ENCODE measurements at places on chromosomes 11 and 22.

DNA sequence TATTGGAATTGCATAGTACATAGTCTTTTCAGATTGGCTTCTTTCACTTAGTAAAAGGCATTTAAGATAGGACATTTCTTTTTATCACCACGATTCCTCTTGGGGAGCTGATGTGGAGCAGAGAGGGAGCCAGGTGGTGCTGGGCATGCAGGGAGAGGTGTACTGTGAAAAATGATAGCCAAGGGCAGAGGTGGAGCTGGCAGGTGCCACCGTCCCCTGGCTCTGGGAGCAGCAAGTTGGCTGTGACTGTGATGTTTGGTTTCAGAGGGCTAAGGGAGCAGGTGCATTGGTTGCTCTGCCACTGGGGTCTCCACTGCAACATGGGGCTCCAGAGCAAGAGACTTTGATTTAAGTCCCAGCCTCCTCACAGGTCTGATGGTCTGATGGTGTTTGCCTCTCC, 16.5 kb downstream of the SGSM1 start:
- DNase-seq, result no peak

- no peak for DNase-seq
Observed at GRCh38 chr11:117627259-117627658, 169.8 kb downstream of the DSCAML1 start.

DNA sequence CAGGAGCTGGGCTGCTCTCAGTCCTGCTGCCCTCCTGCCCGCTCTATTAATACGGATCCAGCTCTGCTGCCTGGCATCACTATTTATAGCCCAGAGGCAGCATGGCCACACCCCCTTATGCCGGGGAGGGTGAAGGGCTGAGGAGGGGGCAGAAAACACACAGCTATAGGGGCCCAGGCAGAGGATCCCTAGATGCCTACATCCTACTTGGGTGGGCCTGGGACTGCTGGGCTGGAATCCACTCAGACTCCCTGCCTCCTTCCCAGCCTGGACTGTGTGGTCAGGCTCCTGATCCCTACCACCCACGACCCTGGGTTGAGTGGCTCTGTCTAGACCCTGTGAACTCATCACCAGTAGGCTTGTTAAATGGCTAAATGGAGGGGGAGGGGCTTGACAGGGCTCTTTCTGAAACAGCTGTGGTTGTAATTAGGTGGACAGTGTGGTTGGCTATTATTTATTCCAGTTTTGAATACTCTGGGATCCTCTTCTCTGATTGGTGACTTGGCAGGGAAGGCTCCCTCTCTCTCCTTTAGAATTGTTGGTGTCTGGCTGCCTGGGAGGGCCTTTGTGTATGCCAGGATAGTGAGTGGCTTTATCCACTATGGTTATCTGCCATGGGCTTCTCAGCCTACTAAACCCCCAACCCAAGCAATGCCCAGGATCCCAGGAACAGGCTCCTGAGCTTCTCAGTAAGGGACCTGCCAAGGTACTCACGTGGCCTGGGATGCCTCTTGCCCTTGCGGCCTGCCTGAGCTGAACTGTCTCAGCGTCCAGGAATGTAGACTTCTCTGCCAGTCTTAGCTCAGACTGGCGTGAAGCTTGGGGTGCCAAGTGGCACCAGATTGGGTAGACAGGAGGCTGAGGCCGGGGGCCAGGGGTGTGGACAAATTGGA, 15.2 kb downstream of the PHLDB1 start:
- DNase-seq, result no peak

DNA sequence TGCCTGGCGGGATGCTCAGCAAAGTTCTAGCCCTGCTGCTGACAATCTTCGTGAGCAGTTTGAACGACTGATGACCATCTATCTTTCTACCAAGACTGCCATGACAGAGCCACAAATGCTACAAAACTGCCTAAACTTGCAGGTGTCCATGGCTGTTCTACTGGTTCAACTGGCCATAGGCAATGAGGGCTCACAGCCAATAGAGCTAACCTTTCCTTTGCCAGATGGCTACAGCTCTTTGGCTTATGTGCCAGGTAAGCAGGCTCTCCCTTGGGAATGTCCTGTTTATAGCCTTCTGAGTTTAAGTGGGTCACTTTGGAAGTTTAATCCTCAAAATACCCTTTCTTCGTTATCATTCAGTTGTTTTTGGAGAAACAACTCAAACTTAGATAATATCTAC, 20.1 kb downstream of the UBE4A start:
- DNase-seq, result no peak

- no peak for DNase-seq
Observed at GRCh38 chr11:124887667-124888013, 10.0 kb downstream of the ROBO4 start.

All from CD4-positive, alpha-beta T cell treated with Interferon alpha-2 for 1 hour (primary cell).